ENCODE measurements at places on chromosomes 2 and 18.

DNA sequence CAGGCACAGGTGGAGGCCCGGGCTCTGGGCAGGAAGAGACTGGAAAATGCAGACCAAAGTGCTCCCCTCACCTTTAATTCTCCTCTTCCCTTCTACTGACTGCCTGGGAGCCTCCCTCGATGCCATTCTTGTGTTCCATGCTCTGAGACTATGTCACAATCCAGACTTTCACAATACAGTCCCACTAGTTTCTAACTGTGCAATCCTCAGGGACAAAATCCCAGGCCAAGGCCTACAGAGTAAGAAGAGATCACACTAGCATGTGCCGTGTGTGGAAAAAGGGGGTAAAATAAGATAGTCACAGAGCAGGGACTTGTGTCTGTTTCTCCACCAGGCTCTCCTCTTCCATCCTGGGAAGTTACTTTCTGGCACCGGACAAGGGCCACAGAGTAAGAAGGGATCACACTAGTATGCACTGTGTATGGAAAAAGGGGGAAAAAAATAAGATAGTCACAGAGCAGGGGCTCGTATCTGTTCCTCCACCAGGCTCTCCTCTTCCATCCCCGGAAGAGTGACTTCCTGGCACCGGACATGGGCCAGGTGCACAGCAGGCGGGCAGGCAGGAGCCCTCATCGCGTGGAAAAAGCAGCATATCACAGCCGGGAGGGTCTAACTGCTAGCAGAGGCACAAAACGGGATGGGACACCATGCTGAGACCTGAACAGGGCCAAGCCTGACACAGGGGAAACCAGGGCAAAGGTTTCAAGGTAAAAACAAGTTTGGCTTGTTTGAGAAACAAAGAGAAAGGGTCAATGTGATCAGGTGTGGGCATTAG lies 9.6 kb downstream of the CYB5A start:
- DNase-seq: no peak

DNA sequence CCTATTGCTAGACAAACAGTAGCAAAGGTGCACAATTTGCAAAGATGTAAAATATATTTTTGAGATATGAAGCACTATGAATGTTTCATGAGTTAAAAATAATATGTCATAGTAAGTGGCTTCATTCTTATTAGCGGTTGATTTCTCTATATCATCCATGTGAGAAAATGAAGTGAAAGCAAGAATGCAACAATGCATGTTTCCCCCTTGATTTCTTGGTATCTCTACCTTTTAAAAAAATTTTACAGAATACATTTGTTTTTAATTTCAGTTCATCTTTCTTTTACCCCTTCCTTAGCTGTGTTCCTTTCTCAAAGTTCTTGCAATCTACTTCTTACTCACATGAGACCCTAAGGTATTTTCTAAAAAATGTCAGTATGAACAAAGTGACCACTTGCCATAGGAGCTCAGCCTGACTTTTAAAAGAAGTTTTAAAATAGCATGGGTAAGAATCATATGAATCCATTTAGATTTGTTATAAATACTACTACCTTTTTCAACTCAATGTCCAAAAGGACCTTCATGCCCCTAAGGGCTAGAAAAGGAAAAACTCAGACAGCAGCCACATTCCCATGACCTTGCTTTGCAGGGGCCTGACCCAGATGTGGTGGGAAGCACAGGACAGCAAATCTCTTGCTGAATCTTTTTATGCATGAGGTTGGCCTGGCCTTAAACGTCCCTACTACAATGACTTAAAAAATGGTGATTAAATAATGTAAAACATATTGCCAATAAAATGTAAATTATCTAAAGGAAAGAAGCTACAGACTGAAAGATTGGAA lies 14.8 kb upstream of the SLC38A11 start:
- no peak for DNase-seq

- DNase-seq: no peak
These were observed 324.4 kb downstream of the GBX2 start for GRCh38 chr2:235843591-235844395.

GRCh38 chr2:234952270-234953115 lies 676 bp downstream of the SH3BP4 start:
- no peak for DNase-seq

DNA sequence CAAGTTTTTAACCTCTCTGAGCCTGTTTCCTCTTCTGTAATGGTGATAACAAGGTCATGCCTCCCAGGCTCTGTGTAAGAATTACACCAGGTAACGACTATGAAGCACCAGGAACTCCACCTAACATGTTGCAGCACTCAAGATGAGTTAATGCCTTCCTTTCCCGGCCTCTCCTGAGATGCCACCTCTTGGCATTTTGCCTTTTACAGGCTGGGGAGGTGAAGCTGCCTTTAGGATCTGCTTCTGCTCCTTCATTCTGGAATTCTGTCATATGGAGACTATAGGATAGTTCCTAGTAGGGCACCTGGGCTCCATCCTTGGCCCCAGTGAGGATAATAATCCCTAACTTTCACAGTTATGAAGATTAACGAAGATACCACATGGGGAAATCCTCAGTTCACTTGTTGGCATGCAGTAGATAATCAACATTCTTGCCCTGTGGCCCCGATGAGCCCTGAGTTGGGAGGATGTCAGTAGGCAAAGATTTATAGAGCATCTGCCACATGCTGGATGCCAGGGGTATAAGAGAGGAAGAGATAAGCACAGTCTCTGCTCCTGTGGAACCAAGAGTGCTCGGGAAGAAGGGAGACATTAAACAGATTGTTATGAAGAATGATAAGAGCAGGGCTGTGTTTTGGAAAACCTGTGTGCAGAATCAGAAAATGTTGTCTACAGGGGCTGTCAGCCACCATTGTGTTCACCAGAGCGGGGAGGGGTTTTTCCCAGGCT lies 43.9 kb upstream of the KCNF1 start:
- DNase-seq: no peak

GRCh38 chr2:141020346-141020745 lies 1110.5 kb downstream of the LRP1B start:
- DNase-seq: no peak

GRCh38 chr2:48144777-48145176 lies 238.5 kb upstream of the FBXO11 start:
- no peak for DNase-seq

All from iPS DF 19.7 (cell line).